ENCODE measurements at places on chromosomes 2 and 18. TPM values are rescaled to one million over a fixed set of nuclear protein-coding genes. Genes with fewer than 3 reads are reported as not detected.
A peak's percentile ranks its signal among the peaks of the same experiment; 100 is the strongest.

TSPYL6 gene
- not detected for total RNA-seq

IL36RN gene
- total RNA-seq = 0.14 TPM

DYSF gene
- total RNA-seq = 140 TPM

DNA sequence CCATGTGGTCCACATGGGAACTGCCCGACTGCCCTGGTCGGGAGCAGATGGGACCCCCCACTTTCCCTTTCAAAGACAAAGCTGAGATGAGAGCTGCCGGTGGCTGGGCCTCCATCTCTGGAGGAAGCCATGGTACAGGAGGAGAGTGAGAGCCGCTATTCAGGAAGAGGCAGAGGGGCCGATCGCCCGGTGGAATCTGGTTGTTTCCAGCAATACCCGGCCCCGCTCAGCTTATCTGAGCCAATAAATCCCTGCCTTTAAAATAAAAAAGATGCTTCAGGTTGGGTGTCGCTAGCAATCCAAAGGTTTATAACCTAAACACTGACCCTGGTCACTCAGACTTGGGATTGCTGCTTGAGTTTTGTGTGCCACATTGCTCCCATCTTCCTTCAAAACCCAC lies 15.2 kb upstream of the B3GNT7 start:
- H3K27me3 ChIP-seq = no peaks in the 10 kb centered on the region
- H3K4me3 ChIP-seq = no peak overlapping the region
- peaks cover 4% of the 10 kb centered on the region for H3K4me1 ChIP-seq
- H3K36me3 ChIP-seq = no peaks in the 10 kb centered on the region
- H3K27ac ChIP-seq = no peak overlapping the region

CPO gene
- not detected for total RNA-seq

DNA sequence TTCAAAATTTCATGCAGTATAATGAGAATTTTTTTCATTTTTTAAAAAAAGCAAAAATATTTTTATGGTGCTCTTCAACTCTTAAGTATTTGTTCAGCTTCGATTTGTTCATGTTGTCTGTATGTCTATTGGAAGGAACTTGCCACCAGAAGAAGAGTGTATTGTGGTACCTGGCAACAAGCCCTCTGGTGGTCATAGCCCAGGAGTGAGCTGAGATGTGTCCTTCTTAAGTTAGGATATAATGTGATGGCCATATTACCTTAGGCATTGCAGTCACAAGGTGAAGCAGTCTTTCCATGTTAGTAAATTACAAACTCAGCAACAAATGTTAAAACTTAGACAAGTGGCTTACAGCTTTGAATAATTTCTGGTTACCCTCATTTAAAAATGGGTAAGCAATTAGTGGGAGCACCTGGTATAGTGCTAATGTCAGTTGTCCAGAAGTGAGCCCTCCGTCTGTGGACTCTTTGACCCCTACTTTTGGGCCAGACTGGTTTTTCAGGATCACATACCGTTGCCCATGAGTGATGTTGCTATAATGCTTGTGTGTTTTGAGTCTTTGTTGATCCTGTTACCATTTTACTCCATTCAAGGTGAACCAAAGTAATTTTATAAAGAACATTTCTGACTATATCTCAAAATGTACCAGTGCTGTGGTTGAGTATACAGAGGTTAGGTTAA lies 57.4 kb downstream of the MYO1B start:
- H3K4me3 ChIP-seq = no peak overlapping the region
- no peak for DNase-seq
- H3K27me3 ChIP-seq = no peaks in the 10 kb centered on the region
- peaks cover 8% of the 10 kb centered on the region for H3K36me3 ChIP-seq

FAM161A gene
- 2.8 TPM for total RNA-seq

DNA sequence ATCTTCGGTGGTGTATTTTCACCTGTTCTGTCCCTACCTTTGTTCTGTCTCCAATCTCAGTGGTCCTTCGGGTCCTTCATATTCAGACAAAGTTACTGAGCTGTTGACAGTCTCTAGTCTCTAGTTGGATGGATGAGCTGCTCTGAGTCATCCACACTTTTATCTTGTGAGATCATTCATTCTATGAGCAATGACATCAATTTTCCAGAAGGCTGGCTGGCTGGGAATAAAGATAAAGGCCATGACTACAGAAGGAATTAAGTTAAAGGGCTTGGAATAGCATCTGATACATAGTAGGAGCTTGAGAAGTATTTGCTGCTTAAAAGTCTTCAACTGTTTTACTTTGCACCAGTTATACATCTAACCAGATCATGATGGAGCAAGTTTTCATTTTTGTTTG lies 43.1 kb upstream of the SLC39A10 start:
- DNase-seq = peak; percentile 95
- peak overlapping the region; percentile 56 for H3K4me3 ChIP-seq
- H3K36me3 ChIP-seq = no peaks in the 10 kb centered on the region
- H3K27me3 ChIP-seq = no peaks in the 10 kb centered on the region
- H3K27ac ChIP-seq = peak overlapping the region; percentile 93
- H3K4me1 ChIP-seq = peaks cover 22% of the 10 kb centered on the region

GRCh38 chr2:208326016-208326415 lies 60.0 kb downstream of the PIKFYVE start:
- no peaks in the 10 kb centered on the region for H3K4me1 ChIP-seq
- H3K27ac ChIP-seq = no peak overlapping the region
- no peak for DNase-seq
- H3K36me3 ChIP-seq = peaks cover 46% of the 10 kb centered on the region
- H3K4me3 ChIP-seq = no peak overlapping the region

TRABD2A gene
- total RNA-seq = 2.6 TPM

C18orf54 gene
- 10.2 TPM for total RNA-seq

DNA sequence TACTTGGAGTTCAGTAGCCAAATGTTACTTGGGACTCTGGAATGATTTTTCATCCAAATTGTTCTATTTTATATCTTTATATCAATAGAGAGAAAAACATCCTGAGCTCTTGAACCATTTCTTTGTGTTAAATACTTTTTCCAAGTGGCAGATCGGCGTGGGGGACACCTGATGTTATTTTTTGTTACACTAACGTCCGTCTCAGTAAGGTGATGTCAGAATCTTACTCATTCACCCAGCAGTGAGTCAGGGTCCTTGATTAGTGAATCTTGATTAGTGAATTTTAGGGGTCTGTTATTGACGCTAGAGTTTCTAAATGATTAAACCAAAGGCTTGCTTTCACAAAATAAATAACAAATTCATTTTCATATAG lies 1.7 kb downstream of the MIB1 start:
- no peaks in the 10 kb centered on the region for H3K36me3 ChIP-seq
- H3K27ac ChIP-seq = peak overlapping the region; percentile 96
- peak overlapping the region; percentile 72 for H3K4me3 ChIP-seq
- peaks cover 15% of the 10 kb centered on the region for H3K4me1 ChIP-seq
- no peaks in the 10 kb centered on the region for H3K27me3 ChIP-seq

DNA sequence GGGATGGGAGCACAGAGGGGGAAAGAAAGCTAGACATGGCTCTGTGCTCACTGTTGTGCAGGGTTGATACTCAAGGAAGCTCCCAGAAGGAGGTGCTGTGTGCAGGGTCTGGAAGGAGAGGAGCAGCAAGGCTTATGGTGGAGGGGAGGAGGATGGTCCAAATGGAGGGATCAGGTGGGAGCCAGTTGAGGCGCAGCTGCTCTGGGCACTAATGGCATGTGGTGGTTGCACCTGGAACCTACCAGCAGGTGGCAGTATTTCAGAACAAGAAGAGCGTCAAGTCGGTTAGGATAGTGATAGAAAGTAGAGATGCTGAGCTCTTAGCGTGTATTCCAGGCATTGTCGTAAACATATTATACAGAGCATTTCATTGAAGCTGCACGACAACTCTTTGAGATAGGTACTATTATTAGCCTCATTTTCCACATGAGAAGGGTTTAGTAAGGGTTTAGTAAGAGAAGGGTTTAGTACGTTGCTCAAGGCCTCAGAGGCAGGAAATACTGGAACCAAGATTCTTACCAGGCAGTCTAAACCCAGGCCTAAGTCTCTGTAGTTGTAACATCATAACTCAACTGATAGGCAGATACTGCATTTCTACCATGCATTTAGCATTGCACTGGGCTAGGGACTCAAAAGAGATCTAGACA lies 223.7 kb downstream of the CYP26B1 start:
- no peaks in the 10 kb centered on the region for H3K27me3 ChIP-seq
- H3K27ac ChIP-seq = no peak overlapping the region
- no peaks in the 10 kb centered on the region for H3K36me3 ChIP-seq
- peak; percentile 49 for DNase-seq
- no peak overlapping the region for H3K4me3 ChIP-seq
- H3K4me1 ChIP-seq = no peaks in the 10 kb centered on the region

- H3K4me1 ChIP-seq = peaks cover 38% of the 10 kb centered on the region
- no peak overlapping the region for H3K27ac ChIP-seq
- no peak overlapping the region for H3K4me3 ChIP-seq
- no peaks in the 10 kb centered on the region for H3K27me3 ChIP-seq
- DNase-seq = no peak
These were observed 85.4 kb upstream of the EML6 start for GRCh38 chr2:54638103-54638502.

PTH2R gene
- total RNA-seq = not detected

- no peak overlapping the region for H3K4me3 ChIP-seq
- no peak overlapping the region for H3K27ac ChIP-seq
- DNase-seq = no peak
These were observed 85.5 kb downstream of the ADCYAP1 start for GRCh38 chr18:990197-990596.

LRRTM1 gene
- not detected for total RNA-seq

GRCh38 chr18:3819961-3820360 lies 370.0 kb downstream of the TGIF1 start:
- H3K27ac ChIP-seq = no peak overlapping the region
- H3K4me3 ChIP-seq = no peak overlapping the region
- no peaks in the 10 kb centered on the region for H3K27me3 ChIP-seq
- H3K36me3 ChIP-seq = no peaks in the 10 kb centered on the region
- DNase-seq = no peak
- H3K4me1 ChIP-seq = peaks cover 17% of the 10 kb centered on the region

DNA sequence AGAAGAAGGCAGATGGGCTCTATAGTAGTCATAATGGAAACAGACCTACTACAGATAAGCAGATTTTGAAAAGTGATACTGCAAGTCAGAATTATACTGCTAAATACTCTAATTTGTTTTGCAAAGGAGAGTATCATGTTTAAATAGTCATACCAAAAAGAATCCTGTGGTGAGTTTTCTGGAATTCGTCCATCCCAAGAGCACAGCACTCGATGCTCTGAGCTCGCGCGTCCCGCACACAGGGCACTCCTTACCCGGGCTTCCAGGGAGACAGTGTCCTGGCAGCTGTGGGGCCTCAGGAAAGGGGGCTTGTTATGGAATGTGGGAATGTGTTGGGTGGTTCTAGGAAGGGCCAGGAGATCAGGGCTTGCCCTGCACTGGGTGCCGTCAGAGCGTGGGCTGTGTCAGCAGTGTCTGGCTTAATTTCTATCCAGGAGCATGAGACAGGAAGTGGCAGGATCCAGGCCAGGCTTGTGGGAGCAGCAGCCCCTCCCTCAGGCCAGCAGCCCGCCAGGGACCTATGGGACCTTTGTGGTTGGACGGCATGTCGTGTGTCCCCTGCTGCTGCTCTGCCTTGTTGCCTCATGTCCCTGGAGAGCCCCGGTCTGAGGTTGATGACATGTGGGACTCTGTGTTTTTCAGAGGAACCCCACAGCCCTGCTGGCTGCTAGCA lies 193.2 kb upstream of the TPO start:
- no peaks in the 10 kb centered on the region for H3K4me1 ChIP-seq
- no peaks in the 10 kb centered on the region for H3K27me3 ChIP-seq
- H3K27ac ChIP-seq = peak overlapping the region; percentile 47
- no peak overlapping the region for H3K4me3 ChIP-seq
- no peak for DNase-seq

GPR155 gene
- total RNA-seq = 11.0 TPM

TMEM198 gene
- 3.8 TPM for total RNA-seq

DNA sequence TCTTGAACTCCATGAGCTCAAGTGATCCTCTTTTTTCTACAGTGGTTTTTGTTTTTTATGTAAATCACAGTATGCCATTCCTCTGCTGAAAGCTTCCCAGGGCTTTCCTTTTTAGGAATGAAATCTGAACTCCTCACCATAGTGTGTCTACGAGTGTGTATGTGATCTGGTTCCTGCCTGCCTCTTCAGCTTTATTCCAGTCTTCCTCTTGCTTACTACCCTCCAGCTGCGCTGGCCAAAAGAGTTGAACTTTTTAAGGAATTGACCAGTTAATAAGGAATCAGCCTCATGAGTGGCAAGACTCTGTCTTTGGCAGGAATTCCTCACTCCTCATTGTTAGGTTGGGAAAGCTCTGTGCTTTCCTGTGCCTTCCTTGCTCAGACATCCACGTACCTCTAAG lies 4.0 kb downstream of the CCT7 start:
- H3K27ac ChIP-seq = no peak overlapping the region
- no peaks in the 10 kb centered on the region for H3K27me3 ChIP-seq
- no peak for DNase-seq
- peaks cover 36% of the 10 kb centered on the region for H3K36me3 ChIP-seq
- H3K4me1 ChIP-seq = peaks cover 28% of the 10 kb centered on the region

DNA sequence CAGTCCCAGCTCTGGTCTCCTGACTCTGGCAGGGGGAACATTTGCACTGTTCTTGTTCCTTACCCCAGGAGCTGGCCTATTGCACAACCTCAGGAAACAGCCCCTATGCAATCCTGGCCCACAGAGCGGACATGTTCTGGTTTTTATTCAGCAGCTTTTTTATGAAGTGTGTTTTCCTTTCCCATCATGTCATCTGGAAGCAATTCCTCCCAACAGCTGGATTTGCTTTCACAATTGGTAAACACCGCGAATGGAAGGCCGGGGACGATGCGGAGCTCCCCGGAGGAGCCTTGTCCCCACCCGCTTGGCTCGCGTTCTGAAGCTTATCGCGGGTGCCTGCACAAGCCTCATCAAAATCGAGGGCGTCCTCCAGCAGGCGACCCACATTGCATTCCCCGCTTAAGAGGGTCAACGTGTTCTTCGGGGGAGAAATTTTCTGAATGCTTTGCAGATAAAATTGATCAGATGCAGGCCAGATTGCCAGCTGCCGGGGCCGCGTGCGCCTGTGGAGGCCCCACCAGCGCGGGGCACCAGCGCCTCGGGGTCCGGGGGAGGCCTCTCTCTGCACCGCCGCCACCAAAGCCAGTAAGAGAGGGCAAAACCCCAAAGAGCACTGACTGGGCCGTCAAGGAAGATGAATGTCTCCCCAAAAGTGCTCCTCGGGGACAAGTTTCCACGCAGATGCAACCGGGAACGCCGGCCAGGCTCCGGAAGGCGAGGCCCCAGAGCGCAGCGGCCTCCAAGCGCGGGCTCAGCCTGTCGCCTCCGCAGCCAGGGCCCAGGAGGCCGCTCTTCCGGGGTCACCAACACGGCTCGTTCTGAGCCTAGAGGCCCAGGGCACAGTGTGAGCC lies 60.3 kb upstream of the SP3 start:
- H3K36me3 ChIP-seq = no peaks in the 10 kb centered on the region
- DNase-seq = peak; percentile 72
- peak overlapping the region; percentile 77 for H3K27ac ChIP-seq
- H3K4me3 ChIP-seq = no peak overlapping the region
- H3K27me3 ChIP-seq = no peaks in the 10 kb centered on the region
- peaks cover 30% of the 10 kb centered on the region for H3K4me1 ChIP-seq

- H3K4me1 ChIP-seq = peaks cover 4% of the 10 kb centered on the region
- peaks cover 6% of the 10 kb centered on the region for H3K36me3 ChIP-seq
- no peak for DNase-seq
These were observed 88.8 kb downstream of the USP40 start for GRCh38 chr2:233477548-233478433.
